AML-193 (cell line): ENCODE measurements at places on chromosomes 2 and 18.

- peak; percentile 21 for DNase-seq
Measured at GRCh38 chr2:185279999-185280398, 458.6 kb upstream of the FSIP2 start.

DNA sequence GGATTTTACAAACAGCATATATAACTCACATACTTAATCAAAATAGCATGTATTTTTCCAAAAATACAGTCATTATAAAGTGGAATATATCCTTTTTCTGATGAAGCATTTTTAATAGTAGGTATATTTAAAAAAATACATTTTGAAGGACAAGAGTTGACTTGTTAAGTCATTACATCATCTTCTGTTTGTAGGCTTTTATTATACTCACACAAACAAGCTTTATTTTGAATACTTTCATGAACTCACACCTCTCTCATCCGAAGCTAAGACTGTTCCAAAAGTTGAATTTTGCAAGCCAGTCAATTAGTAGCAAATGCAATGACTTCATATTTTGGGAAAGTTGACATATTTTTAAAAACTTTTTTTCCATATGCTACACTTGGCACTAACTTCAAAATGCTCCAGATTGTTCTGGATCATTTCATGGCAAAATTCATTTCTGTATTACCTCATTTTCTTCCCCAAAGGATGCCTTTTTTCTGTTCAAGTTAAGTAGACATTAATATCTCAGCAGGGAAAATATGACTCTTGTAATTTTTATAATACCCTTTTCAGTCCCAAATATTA is 68.5 kb upstream of the WDR75 start:
- no peak for DNase-seq

- no peak for DNase-seq
Measured at GRCh38 chr2:16656784-16657391, 8.7 kb downstream of the CYRIA start.

- DNase-seq: no peak
Measured at GRCh38 chr2:199979398-199979797, 24.0 kb downstream of the MAIP1 start.

GRCh38 chr2:33984131-33984530 is 385.0 kb upstream of the FAM98A start:
- DNase-seq: no peak

- no peak for DNase-seq
Measured at GRCh38 chr2:35708411-35708923, 647.1 kb upstream of the CRIM1 start.

- no peak for DNase-seq
Measured at GRCh38 chr2:99707592-99707991, 217.8 kb upstream of the REV1 start.

DNA sequence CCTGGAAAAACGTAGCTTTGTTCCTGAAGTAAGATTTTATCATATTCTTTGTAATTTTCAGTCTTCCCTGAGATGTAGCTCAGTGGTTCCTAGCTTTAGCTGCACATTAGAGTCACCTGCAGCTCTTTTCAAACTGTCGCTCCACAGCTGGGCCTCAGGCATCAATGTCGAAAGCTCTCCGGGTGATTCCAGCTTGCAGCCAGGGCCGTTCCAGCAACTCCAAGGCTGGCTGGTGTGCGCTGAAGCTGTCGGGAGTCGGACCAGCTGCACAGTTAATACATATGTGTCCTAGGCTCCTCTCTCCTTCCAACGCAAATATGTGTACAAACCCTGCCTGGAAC is 609 bp upstream of the ZNF2 start:
- peak; percentile 30 for DNase-seq

GRCh38 chr18:13555865-13556264 is 170.5 kb downstream of the FAM210A start:
- no peak for DNase-seq

DNA sequence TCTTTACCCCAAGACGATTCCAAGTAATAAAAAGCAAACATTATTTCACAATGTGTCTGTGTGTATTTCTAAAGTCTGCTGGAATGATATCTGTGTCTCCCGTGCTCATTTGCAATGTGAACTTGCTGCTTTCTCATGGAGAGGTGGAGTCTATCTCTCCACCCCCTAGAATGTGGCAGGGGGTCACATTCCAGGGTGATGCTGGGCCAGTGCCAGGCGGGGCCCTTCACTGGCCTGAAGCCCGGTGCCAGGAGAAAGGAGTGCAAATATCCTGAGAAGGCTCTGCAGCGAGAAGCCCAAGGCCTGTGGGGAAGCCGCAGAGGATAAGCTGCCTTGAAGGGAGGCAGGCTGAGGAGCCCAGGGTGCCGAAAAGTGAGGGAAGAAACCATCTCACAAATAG is 26.8 kb upstream of the LDLRAD4 start:
- DNase-seq: no peak

GRCh38 chr2:116879650-116880160 is 934.8 kb upstream of the DDX18 start:
- DNase-seq: no peak

- peak; percentile 32 for DNase-seq
Measured at GRCh38 chr2:169105476-169105875, 36.1 kb downstream of the DHRS9 start.

- DNase-seq: no peak
Measured at GRCh38 chr18:26729449-26729848, 136.1 kb downstream of the AQP4 start.

DNA sequence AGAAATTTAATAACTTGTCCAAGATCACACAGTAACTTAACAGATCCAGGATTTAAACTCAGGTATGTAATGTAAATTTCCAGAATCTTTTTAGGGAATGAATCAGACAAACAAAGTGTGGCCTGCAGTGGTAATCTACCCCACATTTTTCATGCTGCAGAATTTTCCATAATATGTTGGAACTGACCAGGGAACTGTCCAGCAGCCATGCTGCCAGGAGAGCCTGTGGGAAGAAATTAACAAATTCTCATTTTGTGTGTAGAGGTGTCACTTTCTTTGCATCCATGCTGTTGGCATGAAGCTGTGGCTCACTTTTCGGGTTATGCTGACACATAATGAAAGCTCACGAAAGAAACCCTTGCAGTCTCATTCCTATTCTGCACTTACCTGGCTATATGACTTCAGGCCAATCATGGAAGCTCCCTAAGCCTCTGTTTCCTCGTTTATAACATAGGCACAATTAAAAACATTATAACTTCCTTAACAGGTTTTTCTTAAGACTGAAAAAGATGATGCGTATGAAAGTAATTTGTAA is 54.7 kb downstream of the CDKL4 start:
- DNase-seq: no peak

DNA sequence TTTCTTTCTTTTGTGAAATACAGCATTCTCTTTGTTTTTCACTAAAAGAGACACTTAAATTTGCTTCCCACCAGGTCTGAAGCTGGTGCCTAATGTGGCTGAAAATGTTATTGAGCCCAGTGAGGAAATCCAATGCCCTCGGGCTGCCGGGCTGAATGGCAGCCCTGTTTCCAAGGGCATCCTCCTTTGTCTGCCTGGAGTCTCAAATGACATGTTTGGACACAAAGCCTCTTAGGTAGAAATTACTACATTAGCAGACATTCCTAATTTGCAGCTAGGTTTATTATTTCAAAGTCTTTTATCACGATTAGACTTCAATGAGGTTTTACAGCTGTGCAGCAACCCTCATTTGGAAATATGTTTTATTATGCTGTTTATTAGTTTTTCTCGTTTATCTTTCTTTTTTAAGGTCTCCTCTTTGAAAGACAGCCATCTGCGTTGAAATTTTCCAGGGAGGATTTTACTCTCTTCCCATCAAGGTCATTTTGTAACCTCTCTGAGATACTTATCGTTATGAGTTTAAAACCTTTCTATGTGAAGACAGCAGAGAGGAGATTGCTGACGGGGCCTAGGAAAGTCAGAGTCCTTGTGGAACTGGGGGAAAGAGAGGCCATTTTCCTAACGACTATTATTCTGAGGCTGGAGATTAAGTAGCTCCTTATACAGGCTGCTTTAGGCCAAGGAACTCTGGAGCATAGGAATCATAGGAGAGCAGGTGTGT is 59.0 kb upstream of the ZNF532 start:
- DNase-seq: no peak

DNA sequence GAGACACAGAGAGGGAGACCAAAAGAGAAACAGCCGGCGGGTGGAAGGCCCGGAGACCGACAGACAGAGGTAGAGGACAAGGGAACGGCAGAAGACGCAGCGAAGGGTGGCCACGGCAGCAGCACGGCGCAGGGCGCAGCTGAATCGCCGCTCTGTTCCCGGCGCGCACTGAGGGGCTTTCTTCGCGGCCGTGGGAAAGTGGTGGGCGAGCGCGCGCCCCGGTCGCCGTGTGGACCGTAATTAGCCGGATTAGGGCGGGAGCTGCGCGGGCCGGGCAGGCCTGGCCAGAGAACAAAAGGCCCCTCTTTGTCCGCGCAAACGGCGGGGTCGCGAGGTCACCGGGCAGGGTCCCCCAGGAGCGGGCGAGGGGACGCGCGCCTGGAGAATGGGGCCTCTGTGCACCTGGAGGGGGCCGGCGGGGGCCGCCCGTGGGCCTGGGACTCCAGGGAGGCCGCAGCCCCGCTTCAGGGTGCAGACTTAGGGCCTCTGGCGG is 158.3 kb downstream of the ZFP36L2 start:
- no peak for DNase-seq

GRCh38 chr2:226424971-226425370 is 374.6 kb downstream of the IRS1 start:
- DNase-seq: no peak

GRCh38 chr2:23706613-23707078 is 220.3 kb downstream of the ATAD2B start:
- DNase-seq: no peak

GRCh38 chr2:140869107-140869506 is 1261.7 kb downstream of the LRP1B start:
- no peak for DNase-seq

DNA sequence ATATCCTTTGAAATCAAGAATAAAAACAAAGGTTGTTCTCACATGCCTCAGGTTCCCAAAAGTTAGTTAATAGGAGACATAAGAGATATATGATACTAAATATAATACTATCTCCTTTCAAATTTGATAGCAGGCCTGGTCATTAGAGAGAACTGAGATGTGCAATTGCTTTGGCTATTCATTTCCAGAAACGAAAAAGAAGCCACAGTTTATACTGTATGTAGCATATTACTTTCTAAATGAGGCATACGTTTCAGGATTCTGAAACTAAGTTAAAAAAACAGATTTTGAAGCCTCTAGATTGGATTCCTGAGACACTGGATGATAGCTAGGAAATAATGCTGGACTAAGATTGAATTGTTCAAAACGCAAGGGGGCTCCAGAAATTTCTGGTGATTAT is 7.1 kb downstream of the PPP1R1C start:
- DNase-seq: no peak

DNA sequence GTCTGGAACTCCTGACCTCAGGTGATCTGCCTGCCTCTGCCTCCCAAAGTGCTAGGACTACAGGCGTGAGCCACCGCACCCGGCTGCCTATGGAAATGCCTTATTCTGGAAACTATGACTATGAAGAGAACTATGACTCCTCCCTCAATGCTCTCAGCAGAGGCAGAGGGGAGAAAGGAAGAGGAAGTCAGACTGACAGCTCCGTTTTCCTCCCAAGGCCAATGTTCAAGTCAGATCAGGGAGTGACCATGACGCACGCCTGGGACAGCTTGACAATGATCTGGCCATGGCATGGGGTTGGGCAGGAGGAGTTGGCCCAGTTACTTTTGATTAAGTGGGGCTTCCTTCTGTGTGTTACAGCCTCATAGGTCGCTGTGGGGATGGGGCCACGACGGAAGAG is 44.3 kb upstream of the MRPL33 start:
- no peak for DNase-seq

GRCh38 chr2:78486565-78486964 is 538.9 kb upstream of the REG3G start:
- DNase-seq: no peak

DNA sequence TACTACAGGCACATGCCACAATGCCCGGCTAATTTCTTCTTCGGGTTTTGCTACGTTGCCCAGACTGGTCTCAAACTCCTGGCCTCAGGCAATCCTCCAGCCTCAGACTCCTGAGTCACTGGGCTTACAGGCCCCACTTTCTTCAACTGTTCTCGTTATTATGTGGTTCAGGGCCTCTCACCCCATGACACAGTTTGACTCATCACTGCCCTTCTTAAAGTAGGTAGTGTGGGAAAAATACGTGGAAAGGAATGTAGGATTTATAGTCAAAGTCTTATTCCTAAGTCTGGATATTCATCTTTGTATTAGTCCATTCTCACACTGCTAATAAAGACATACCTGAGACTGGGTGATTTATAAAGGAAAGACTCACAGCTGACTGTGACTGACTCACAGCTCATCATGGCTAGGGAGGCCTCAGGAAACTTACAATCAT is 19.4 kb downstream of the CENPA start:
- no peak for DNase-seq

DNA sequence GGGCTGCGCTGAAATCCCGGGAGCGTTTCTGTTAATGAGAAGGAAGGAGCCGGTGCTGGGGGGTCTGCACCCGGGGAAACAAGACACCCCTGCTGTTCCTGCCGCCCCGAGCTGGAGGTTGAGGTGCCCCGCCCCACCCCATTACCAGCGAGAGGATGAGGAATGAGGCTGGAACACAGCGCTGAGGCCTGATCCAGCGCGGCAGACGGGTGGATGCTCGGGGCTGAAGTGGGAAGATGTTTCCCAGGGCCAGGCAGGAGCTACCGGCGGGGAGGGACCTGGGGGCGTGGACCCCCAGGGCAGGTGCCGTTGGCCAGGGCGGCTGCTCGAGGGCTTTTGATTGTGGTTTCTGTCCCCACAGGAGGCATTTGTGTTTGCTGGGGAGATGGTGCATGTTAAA is 134.3 kb upstream of the CTDP1 start:
- DNase-seq: no peak

DNA sequence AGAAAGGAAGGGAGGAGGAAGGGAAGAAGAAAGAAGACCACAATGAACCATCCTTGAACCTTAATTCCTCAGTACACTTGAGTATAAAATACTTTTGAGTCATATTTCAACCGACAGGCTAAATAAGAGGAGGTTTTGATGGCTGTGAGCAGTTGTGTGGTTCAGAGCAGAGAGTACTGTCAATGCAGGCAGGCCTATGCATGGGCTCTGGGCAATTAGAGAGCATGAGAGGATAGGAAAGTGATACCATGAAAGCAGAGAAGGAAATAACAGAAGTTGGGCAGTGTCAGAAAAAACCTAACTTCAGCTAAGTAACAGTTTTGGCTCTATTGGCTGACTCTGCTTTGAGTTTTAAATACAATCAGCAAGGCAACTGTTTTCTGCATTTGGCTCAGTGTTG is 123.6 kb upstream of the STK17B start:
- no peak for DNase-seq

- DNase-seq: no peak
Measured at GRCh38 chr2:241187101-241187917, 1.2 kb upstream of the ANO7 start.

DNA sequence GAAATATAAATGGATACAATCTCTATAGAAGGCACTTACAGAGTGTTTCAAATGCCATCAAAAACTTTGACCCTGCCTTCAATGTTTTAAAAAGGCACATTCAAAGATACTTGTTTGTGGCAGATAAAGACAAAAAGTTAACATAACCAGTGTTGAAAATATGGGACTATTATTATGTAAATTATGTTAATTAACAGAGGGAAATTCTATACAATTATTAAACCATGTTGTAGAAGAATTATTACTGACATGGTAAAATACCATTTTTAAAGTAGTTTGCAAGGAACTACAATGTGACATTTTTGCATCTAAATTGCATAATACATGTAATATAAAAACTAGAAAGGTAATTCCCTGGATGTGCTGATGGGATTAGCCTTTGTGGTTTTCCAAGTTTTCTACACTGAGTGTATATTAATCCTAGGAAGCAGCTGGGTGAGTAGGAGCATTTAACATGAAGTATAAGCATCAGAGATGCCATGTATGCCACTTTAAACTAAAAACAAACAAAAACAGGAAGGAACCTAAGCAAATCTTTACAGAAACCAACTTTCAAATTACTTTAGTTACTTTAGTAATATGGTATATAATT is 21.7 kb downstream of the MIB1 start:
- DNase-seq: no peak
